ENCODE measurements at places on chromosomes 4 and X.

GRCh38 chrX:16754019-16754418, 32.2 kb upstream of the TXLNG start:
- no peak overlapping the region for H3K4me3 ChIP-seq
- H3K27me3 ChIP-seq = no peaks in the 10 kb centered on the region
- peaks cover 42% of the 10 kb centered on the region for H3K36me3 ChIP-seq
- H3K27ac ChIP-seq = no peak overlapping the region

- H3K36me3 ChIP-seq = peaks cover 30% of the 10 kb centered on the region
- H3K27me3 ChIP-seq = no peaks in the 10 kb centered on the region
- no peak overlapping the region for H3K4me3 ChIP-seq
- H3K27ac ChIP-seq = no peak overlapping the region
- DNase-seq = no peak
These were observed 36.0 kb upstream of the PLK4 start for GRCh38 chr4:127844601-127845116.

DNA sequence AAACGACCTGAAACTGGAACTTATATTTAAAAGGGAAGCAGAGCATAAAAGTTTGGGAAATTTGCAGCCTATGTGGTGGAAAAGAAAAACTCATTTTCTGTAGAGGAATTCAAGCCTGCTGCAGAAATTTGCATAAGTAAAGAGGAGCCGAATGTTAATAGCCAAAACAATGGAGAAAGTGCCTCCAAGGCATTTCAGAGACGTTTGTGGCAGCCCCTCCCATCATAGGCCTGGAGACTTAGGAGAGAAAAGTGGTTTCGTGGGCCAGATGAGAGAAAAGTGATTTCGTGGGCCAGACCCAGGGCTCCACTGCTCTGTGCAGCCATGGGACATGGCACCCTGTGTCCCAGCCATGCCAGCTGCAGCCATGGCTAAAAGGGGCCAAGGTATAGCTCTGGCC, 361.9 kb downstream of the PCDH19 start:
- no peaks in the 10 kb centered on the region for H3K36me3 ChIP-seq
- H3K4me1 ChIP-seq = no peaks in the 10 kb centered on the region
- no peaks in the 10 kb centered on the region for H3K27me3 ChIP-seq
- no peak overlapping the region for H3K27ac ChIP-seq

DNA sequence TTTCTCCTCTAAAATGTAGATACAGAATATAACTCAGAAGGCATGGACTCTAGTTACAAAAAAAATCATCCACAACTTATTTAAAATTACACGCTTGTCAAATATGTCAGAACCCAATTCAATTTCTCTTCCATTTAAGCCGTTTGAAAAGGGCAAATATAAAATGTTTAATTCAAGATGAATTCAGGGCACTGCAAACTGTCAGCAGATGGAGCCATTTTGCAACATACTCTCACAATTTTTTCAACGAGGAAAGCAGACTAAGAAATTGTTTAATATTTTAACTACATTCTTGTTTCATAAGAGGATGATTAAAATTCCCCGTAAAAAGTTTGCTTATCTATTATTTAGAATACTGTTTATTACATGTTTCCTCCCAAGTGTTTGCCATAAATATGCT, 321.3 kb upstream of the CPXCR1 start:
- H3K27me3 ChIP-seq = peaks cover 3% of the 10 kb centered on the region
- H3K36me3 ChIP-seq = no peaks in the 10 kb centered on the region
- peaks cover 1% of the 10 kb centered on the region for H3K4me1 ChIP-seq
- no peak for DNase-seq

DNA sequence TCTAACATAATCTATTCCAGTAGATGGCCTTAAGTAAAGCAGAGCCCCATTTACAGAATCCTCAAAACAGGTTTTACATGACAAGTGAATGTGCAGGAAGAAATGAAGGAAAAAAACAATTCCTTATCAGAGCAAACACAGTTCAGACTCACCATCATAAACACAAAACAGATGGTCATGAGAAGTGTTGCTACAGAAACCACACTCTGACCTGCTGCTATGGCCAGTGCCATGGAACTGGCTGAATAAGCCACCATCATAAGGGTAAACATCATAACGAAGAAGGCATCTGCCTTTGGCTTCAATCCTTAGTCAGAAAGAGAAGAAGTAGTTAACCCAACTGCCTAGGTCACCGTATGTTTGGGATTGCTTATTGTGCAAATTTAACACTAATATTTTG, 61.1 kb downstream of the ABCG2 start:
- H3K4me1 ChIP-seq = no peaks in the 10 kb centered on the region
- no peak for DNase-seq
- H3K4me3 ChIP-seq = no peak overlapping the region
- no peak overlapping the region for H3K27ac ChIP-seq
- no peaks in the 10 kb centered on the region for H3K36me3 ChIP-seq

DNA sequence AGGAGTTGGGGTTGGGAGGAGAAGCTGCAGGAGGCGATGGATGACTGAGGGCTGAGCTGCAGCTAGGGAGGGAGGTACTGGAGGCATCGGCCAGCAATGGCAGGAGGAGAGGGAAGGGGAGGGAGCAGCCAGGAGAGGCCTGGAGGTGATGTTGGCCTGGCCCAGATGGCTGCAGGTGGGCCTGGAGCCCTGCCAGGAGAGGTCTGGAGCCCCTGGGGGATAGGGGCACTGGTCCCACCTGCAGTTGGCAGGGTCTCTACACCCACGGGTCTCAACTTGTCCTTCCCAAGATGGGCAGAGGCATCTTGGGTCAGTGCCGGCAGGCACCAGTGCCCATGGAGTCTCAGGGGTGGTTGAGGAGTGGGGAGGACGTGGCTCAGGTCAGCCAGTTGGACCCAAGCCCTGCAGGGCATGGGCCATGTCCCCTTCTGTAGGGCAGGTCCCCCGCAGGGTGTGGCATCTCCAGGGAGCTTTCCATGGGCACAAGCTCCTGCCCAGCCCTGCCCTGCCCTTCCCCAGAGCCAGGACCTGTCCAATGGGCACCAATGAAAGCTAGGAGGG, 2.7 kb upstream of the MXD4 start:
- DNase-seq = no peak
- no peaks in the 10 kb centered on the region for H3K27me3 ChIP-seq
- no peaks in the 10 kb centered on the region for H3K36me3 ChIP-seq

DNA sequence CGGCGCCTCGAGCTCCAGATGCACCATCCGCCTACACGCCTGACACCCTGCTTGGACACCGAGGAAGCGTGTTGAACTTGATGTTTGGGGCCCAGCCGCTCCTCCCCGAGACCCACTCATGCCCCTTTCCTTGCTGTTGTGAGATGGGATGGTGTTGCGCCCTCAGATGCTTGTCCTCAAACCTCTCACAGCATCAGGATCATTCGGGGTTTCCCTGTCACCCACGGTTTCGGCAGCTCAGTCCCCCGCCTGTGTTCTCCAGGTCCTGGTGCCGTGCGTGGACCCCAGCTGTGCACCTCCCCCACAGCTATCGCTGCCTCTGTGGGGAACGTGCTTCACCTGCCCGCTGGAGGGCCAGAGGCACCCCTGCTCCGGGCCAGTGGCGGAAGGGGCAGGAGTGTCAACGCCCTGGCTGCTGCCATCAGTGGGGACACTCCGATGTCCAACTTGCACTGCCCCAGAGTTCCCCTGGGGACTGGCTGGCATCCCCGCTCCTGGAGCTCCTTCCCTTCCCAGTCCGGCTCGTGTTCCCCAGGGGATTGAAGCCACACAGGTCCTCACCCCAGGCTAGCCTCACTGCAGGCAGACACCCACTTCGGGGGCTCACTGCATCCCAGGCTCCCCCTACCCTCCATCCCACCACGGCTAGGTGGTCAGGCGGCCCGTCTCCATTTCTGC, 82.3 kb upstream of the ADRA2C start:
- no peaks in the 10 kb centered on the region for H3K36me3 ChIP-seq
- DNase-seq = peak; percentile 15
- peaks cover 49% of the 10 kb centered on the region for H3K27me3 ChIP-seq
- H3K4me1 ChIP-seq = peaks cover 6% of the 10 kb centered on the region
- no peak overlapping the region for H3K27ac ChIP-seq

- H3K4me1 ChIP-seq = peaks cover 13% of the 10 kb centered on the region
- H3K36me3 ChIP-seq = no peaks in the 10 kb centered on the region
- no peak overlapping the region for H3K27ac ChIP-seq
- peak overlapping the region; percentile 24 for H3K4me3 ChIP-seq
- no peak for DNase-seq
- H3K27me3 ChIP-seq = no peaks in the 10 kb centered on the region
These were observed 5.4 kb upstream of the GTPBP6 start for GRCh38 chrX:323721-324628.

GRCh38 chr4:18291256-18291655, 269.7 kb upstream of the LCORL start:
- H3K4me1 ChIP-seq = peaks cover 2% of the 10 kb centered on the region
- H3K4me3 ChIP-seq = no peak overlapping the region
- DNase-seq = no peak
- H3K36me3 ChIP-seq = no peaks in the 10 kb centered on the region
- H3K27me3 ChIP-seq = no peaks in the 10 kb centered on the region

DNA sequence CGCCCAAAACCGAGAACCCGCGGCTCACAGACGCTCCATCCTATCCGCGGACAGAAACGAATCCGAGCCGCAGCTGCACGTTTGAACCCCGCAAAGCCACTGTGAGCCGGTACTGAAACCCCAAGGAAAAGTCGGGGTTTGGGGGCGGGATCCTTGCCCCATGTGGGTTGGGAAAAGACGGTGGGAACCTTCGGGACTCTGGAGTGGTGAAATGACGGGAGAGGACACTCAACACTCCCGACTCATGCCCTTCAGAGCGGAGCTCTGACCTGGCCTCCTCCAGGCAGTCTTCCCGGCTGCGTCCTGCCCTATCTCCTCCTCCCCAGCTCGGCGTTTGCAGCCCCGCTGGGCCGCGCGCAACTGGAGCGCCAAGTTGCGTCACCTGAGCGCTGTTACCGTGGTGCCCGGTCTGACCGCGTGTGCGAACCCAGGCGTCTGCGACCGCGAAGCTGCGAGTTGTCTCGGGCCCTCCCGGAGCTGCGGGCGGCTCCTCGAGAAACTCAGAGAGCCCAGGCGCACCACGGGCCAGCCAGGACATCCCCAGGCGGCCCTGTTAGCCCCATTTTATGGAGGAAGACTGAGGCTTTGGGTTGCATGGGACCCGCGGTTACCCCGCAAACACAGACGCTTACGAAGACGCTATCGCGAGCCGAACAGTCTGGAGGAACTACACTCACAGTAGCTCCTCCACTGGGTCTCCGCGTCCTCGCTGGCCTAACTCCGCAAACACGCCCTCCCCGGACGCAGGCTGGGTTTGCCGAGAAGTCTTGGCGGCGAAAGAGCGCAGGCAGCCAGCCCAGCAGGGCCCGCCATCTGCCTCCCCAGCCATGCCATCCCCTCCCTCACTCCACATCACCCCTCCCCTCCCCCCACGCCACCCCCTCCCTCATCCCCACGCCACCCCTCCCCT, 20.3 kb upstream of the HMX1 start:
- peaks cover 98% of the 10 kb centered on the region for H3K27me3 ChIP-seq
- H3K4me3 ChIP-seq = no peak overlapping the region
- DNase-seq = no peak
- no peak overlapping the region for H3K27ac ChIP-seq
- H3K4me1 ChIP-seq = peaks cover 5% of the 10 kb centered on the region
- no peaks in the 10 kb centered on the region for H3K36me3 ChIP-seq

GRCh38 chr4:139740531-139741041, 75.0 kb downstream of the MGST2 start:
- no peaks in the 10 kb centered on the region for H3K36me3 ChIP-seq
- peaks cover 55% of the 10 kb centered on the region for H3K4me1 ChIP-seq
- peak overlapping the region; percentile 86 for H3K27ac ChIP-seq
- no peak overlapping the region for H3K4me3 ChIP-seq

DNA sequence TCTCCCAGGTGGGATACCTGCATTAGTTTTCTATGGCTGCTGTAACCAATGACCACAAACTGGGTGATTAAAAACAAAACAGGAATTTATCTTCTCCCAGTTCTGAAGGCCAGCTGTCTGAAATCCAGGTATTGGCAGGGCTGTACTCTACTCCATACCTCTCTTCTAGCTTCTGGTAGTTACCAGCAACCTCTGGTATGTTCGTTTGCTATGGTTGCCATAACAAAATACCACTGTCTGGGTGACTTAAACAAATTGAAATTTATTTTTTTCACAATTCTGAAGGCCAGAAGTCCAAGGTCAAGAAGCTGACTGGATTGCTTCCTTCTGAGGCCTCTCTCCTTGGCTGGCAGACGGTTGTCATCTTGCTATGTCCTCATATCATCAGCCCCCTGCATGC, 642.1 kb upstream of the TENM3 start:
- H3K27ac ChIP-seq = no peak overlapping the region
- no peak overlapping the region for H3K4me3 ChIP-seq
- peaks cover 5% of the 10 kb centered on the region for H3K27me3 ChIP-seq
- H3K4me1 ChIP-seq = peaks cover 7% of the 10 kb centered on the region

GRCh38 chr4:43842594-43842993, 606.0 kb downstream of the KCTD8 start:
- peak overlapping the region; percentile 53 for H3K27ac ChIP-seq
- peaks cover 2% of the 10 kb centered on the region for H3K36me3 ChIP-seq
- no peak overlapping the region for H3K4me3 ChIP-seq
- H3K4me1 ChIP-seq = peaks cover 22% of the 10 kb centered on the region

DNA sequence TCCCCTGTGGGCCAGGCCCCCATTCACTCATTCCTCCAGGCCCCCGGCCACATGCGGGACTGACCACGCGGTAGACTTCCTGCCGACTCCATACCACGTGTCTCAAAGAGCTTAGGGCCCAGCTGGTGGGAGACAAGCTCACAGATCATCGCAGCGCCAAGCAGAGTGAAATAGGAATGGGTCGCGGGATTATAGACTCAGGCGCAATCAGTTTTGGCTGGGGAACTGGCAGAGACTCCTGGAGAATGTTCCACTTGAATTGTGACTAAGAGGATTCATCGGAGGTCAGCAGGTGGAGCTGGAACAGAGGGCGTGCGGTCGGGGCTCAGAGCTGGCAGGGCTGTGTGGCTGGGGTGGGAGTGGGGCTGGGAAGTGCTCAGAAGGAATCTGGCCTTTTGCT, 15.6 kb downstream of the ATP2B3 start:
- H3K4me3 ChIP-seq = no peak overlapping the region
- no peaks in the 10 kb centered on the region for H3K27me3 ChIP-seq
- H3K27ac ChIP-seq = peak overlapping the region; percentile 50
- H3K4me1 ChIP-seq = peaks cover 5% of the 10 kb centered on the region
- no peaks in the 10 kb centered on the region for H3K36me3 ChIP-seq
- DNase-seq = no peak

DNA sequence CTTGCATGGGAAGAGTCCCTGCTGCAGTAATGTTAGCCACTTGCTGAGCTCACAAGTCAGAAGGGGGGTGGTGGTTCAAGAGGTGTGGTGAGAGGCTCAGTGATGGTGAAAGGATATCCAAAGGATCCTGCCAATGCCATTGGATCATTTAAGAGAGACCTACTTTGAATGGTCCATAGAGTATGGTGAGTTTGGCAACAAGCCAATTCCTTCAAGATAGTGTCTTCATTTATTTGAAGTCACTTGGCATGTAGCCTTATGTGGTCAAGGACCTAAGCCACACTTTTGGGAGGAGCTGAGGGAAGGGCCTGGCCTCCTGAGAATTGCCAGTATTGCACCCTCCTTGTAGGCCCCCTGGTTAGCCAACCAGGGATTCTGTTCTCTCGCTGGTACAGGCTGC, 87.9 kb downstream of the TSPAN7 start:
- no peak overlapping the region for H3K27ac ChIP-seq
- no peak for DNase-seq
- H3K27me3 ChIP-seq = no peaks in the 10 kb centered on the region
- no peaks in the 10 kb centered on the region for H3K4me1 ChIP-seq
